NCI-H446 treated with DMSO at 0.1 percent for 48 hours (cell line): ENCODE measurements at places on chromosomes 7 and 10.

DNA sequence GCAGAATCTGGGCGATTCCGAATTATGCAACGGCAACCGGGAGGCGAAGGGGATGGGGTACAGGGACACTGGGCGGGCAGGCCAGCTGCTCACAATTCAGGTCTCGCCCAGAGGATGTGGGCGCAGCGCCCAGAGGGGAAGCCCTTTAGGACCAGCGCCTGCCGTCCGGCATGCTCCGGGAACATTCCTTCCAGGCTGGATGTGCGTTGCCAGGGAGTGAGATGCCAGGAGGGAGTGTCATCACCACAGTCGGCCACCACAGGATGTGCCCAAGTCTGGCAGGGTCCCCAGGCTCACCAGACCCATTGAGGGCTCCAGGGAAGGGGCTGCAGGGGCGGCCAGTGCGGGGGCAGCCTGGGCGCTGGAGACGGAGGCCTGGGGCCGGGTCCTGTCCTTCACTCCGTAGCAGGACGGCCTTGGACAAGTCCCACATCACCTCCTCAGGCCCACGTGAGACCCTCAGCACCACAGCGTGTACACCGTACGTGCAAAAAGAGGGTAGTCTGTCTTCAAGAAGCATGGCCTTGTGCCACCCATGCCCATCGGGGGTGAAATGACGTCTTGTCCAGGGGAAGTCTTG is 63.9 kb downstream of the FOXL3 start:
- DNase-seq: no peak

- no peak for DNase-seq
Observed at GRCh38 chr7:27605689-27606269, 56.9 kb downstream of the HIBADH start.

- DNase-seq: peak; percentile 14
Observed at GRCh38 chr10:79159785-79160184, 91.0 kb downstream of the ZMIZ1 start.

- no peak for DNase-seq
Observed at GRCh38 chr7:124152859-124153692, 120.2 kb upstream of the TMEM229A start.

- DNase-seq: no peak
Observed at GRCh38 chr10:100448951-100449350, 13.9 kb upstream of the WNT8B start.

DNA sequence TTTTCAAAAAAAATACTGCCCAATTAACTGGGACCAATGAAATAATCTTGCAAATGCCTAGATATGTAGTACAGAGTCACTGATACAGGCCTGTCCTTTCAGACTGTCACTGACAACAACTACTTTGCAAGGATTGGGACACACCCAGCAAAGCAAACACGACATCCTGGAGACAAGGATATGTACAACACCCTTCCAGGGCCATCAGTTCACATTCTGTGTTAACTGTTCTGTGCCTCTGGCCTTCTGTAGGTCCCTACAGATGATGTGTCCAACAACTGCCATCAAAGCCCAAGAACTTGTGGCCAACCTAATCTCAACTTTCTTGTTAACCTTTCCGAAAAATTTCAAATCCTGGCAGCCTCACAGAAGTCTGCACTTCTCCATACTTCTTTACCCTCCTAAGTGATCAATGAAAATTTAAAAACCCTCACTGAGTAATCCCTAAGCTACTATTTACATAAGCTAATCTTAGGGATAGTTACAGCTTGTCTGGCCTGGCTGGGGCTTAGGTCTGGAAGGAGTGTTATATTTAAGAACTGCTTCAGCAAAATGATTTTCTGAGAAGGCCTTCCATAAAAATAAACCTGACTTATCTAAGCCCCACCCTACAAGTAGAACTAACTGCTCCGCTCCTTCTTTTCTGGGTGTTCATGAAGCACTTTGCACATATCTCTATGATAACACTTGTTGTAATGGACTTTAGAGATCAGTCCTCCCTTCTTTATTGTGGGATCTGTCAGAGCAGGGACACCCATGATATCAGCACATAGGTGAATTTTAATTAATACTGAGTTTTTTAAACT is 21.0 kb downstream of the COBL start:
- DNase-seq: no peak
